ENCODE measurements at places on chromosomes 7 and 10. TPM values are rescaled to one million over a fixed set of nuclear protein-coding genes. Genes with fewer than 3 reads are reported as not detected.

Gene HOXA1
- total RNA-seq, result 0.78 TPM

DNA sequence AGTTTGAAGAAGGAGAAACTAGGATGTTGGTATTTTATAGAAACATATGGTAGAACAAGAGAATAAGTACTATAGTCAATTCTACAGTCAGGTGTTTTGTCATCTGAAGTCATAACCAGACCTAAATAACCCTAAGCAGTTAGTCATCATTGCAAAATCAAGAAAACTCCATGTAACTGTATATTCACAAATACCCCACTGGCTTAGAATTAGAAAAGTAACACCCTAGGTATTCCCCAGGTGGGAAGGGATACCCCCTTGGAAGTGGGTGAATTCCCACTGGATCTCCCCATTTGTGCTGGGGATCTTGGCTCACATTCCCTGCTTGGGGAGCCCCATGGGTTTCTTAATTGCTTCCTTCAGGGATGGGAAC lies 45.9 kb upstream of the ITGB8 start:
- no peak overlapping the region for H3K4me3 ChIP-seq
- H3K27ac ChIP-seq, result no peak overlapping the region
- H3K36me3 ChIP-seq, result no peaks in the 10 kb centered on the region
- DNase-seq, result no peak

GRCh38 chr7:111883241-111883640 lies 320.9 kb upstream of the IMMP2L start:
- no peaks in the 10 kb centered on the region for H3K27me3 ChIP-seq
- H3K27ac ChIP-seq, result no peak overlapping the region
- no peaks in the 10 kb centered on the region for H3K4me1 ChIP-seq
- H3K36me3 ChIP-seq, result no peaks in the 10 kb centered on the region
- no peak overlapping the region for H3K4me3 ChIP-seq

- peak; percentile 68 for DNase-seq
- H3K36me3 ChIP-seq, result no peaks in the 10 kb centered on the region
- H3K4me1 ChIP-seq, result no peaks in the 10 kb centered on the region
- no peak overlapping the region for H3K4me3 ChIP-seq
These were observed 8.0 kb upstream of the BEND7 start for GRCh38 chr10:13536674-13537366.

- no peaks in the 10 kb centered on the region for H3K36me3 ChIP-seq
- peak overlapping the region; percentile 70 for H3K27ac ChIP-seq
- H3K27me3 ChIP-seq, result no peaks in the 10 kb centered on the region
- H3K4me1 ChIP-seq, result peaks cover 9% of the 10 kb centered on the region
These were observed 655 bp downstream of the PTPRE start for GRCh38 chr10:127907411-127908105.

- DNase-seq, result no peak
- H3K4me3 ChIP-seq, result no peak overlapping the region
- H3K36me3 ChIP-seq, result no peaks in the 10 kb centered on the region
- no peaks in the 10 kb centered on the region for H3K4me1 ChIP-seq
These were observed 5.7 kb upstream of the GSTK1 start for GRCh38 chr7:143257501-143257900.

DNA sequence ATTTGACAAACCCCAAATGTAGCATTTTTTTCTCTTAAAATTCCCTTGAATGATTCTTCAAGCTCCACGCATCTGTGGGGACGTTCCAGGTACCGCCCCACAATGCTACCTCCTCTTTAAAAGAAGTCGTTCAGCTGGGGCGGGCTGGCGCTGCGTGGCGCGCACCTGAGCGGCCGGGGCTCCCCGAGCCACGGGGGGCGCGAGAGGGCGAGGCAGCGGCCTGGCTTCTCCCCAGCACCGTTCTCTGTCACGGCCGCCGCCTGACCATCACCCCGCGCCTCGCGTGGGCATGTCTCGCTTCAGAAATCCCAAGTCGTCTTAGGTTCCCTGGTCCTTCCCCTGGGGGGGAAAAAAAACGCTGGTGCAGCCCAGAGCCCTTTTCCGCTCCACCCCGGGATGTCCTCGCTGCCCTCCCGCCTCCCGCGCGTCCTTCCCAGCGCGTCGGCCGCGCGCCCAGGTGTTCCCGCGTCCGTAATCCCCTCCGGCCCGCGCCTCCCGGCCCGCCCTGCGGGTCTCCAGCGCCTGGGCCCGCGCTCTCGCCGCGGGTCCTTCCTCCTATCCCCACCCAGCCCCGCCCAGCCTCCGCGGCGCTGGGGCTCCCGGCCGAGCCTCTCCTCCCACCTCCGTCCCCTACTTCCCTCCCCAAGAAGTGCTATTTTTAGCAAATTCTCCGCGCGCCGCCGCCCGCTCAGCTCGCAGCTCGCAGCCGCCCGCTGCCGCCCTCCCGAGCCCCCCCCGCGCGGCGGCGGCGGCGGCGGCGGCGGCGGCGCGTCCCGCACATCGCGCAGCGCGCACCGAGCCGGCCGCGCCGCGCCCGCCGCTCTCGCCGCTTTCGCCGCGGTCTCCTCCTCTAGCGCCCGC lies 58.7 kb upstream of the PRPS1L1 start:
- H3K4me3 ChIP-seq, result peak overlapping the region; percentile 62
- H3K27me3 ChIP-seq, result no peaks in the 10 kb centered on the region
- DNase-seq, result peak; percentile 41
- peaks cover 12% of the 10 kb centered on the region for H3K4me1 ChIP-seq
- no peak overlapping the region for H3K27ac ChIP-seq
